ENCODE measurements at places on chromosomes 3 and 15.

DNA sequence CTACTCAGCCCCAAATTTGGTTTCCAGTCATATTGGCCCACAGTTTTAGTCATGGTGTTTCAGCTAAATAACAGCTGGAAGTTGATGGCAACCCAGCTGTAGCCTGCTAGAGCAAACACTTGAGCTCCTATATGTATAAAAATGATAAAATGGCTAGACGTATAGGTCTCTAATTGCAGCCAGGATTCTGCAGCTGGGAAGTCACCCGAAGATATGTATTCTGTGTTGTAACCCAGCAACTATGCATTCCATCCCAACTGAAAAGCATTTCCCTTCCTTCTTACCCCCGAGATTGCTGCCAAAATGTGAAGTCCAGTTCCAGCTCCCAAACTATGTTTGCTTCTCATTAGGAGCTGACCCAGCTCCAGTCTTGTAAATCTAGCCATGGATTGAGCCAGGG is 408.4 kb downstream of the AGBL1 start:
- no peak for DNase-seq

DNA sequence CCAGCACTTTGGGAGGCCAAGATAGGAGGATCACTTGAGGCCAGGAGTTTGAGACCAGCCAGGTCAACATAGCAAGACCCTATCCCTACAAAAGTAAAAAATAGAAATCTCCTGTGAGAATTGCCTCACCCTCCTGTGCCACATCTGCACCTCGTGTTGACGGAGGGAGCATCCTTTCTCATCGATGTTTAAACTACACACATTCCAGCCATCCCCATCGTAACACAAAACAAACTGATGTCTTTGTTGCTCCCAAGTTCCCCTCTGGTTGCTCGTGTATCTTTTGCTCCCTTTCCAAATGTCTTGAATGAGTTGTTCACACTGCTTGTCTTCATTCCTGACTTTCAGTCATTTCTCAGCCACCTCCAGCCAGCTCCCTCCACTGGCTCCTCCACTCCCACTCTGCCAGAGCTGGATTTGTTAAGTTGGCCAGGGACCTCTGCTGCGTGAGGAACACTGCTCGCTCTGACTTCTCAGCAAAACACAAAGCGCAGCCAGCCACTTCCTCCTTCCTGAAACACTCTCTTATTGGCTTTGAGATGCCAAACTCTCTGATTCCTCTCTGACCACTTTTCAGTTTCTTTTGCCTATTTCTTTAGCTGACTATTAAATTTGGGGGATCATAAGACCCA is 53.6 kb upstream of the ATP13A3 start:
- DNase-seq, result no peak

GRCh38 chr3:154780263-154780662 is 299.9 kb upstream of the MME start:
- no peak for DNase-seq

DNA sequence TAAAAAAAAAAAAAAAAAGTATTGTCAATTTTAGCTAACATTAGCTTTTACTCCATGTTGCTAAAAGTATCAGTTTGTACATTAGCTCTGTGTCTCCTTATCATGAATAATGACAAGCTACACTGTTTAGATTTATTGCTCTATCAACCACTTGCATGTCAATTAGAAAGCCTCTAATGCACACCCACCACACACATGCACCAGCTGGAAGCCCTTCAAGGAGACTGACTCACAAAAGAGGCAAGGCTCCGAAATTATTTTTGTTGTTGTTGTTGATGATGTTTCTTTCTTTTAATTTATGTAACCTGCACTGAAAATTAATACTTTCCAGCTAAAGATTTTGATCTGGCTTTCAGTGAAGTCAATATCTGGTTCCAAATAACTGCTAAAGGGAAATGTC is 71.5 kb downstream of the ETFA start:
- DNase-seq, result no peak

DNA sequence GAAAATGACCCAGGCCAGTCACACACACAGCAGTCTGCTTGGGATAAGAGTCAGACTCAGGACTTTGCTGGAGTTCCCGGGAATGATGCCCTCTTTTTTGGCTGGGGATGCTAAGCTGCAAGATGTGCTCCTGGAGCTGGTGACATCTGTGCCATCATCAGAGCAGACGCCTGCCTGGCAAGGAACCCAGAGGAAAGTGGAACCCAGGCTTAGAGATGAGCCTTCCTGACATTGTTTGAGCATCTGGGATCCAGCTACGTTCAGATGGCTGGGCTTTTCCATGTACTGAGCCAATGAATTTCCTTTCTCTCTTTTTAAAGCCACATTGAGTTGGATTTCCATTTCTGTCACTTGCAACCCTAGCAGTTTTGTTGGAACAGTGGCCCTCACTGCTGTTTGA is 53.3 kb downstream of the EBLN2 start:
- no peak for DNase-seq

- DNase-seq, result no peak
These were observed 134.3 kb downstream of the GADL1 start for GRCh38 chr3:30760040-30760695.

DNA sequence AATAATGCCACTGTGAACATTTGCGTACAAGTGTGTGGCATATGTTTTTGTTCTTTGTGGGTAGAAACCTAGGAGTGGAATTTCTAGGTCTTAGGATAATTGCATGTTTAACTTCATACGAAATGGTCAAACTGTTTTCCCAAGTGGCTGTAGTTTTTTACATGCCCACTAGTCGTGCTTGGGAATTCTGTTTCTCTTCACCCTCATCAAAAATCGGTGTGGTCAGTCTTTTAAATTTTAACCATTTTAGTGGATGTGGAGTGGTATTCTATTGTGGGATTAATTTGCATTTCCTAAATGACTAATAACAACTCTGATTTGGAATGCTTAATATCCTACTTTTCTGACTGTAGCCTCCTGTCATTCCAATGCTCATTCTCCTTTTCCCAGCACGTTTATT is 27.6 kb downstream of the ZFAND6 start:
- no peak for DNase-seq

GRCh38 chr3:188926111-188926510 is 245.7 kb upstream of the TPRG1 start:
- DNase-seq, result no peak

GRCh38 chr3:99006686-99007085 is 105.2 kb upstream of the DCBLD2 start:
- no peak for DNase-seq

GRCh38 chr3:107211608-107212007 is 165.6 kb upstream of the CCDC54 start:
- DNase-seq, result no peak

GRCh38 chr3:56862352-56863062 is 60.8 kb upstream of the ARHGEF3 start:
- no peak for DNase-seq

DNA sequence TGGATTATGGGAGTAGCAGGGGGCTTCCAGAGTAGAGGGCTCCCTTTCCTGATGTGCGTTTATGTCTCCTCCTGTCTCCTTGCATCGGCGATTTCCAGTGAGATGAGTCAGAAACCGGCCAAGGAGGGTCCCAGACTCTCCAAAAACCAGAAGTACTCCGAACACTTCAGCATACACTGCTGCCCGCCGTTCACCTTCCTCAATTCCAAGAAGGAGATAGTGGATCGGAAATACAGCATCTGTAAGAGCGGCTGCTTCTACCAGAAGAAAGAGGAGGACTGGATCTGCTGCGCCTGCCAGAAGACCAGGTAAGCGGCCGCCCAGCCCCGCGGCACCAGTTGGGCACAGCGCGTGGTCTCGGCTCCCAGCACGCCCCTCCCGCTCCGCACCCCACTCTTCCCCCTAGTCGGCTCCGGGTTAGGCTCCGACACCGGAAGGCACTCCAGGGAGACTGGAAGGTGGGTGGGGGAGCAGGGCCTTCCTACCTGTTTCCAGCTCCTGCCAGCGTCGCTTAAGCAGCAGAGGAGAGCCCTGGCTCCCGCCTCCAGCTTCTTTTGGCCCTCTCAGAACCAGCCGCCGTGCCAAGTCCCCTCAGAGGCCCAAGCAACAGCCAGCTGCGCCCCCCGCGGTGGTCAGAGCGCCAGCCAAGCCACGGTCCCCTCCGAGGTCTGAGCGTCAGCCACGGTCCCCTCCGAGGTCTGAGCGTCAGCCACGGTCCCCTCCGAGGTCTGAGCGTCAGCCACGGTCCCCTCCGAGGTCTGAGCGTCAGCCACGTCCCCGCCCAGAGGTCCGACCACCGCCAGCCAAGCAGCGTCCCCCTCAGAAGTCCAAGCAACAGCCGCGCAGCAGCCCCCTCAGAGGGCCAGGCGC is 34.7 kb downstream of the MOBP start:
- DNase-seq, result no peak

GRCh38 chr3:172332256-172333041 is 115.8 kb downstream of the GHSR start:
- DNase-seq, result no peak

DNA sequence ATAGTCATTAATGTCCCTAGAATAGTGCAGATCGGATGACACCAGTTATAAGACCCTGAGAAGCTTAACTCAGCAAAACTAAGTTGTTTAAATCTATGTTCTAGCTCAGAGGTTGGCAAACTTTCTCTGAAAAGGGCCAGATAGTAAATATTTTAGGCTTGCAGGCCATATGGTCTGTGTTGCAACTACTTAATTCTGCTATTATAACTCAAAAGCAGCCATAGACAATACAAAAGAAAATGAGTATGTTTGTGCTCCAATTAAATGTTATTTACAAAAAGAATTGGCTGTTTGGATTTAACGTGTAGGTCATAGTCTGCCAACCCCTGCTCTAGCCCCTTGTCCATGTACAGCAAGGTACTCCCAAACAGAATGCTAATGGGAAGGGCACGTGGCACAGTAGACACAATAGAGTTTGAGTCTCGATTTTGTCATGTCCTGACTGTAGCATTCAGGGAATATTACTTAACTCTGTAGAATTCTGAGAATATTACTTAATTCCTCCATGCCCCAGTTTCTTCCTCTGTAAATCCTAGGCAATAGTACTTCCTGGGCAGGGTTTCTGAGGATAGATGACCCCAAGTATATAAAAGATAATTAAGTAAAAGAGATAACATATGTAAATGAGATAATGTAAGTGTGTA is 70.5 kb upstream of the ATP2C1 start:
- DNase-seq, result no peak

DNA sequence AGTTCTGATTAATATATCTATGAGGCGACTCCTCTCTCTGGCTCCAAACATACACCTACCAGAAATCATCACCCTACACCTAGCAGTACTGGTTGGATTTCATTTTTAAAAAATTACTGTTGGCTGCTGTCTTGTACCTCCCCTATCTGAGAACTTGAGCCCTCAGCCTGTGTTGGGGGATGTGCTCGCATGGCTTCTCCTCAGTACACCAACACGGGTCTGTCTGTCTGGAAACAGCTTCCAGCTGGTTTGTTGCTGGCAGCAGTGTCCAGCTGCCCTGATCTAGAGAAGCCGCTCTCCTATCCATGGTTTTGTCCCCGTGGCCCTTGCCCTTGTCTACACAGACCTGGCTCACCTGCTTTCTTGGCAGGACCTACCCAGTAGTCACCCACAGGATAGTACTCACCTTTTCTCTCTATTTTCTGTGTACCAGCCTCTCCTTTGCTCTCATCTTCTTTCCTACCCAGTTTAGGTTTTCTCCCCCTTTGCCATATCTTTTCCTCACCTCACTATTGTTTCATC is 43.2 kb upstream of the NEDD4 start:
- no peak for DNase-seq

DNA sequence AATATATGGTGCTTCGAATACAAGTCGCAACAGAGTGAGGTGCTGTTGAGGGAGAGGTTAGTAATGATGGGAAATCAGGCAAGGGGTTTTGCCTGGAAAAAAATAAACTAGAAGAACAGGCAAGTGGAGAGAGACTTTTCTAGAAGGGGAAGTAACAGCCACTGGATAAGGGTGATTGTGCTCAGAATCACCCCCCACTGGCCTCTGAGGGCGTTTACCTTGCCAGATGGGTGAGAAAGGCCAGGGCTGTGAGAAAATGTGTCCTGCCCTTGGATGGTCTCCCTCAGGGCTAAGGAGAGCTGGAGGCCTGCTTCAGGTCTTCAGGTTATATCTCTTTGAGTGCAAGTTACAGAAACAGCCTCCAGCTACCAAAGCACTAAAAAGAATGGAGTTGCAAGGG is 151.8 kb downstream of the MEX3B start:
- no peak for DNase-seq

- no peak for DNase-seq
These were observed 21.9 kb upstream of the PLSCR2 start for GRCh38 chr3:146491303-146491702.

DNA sequence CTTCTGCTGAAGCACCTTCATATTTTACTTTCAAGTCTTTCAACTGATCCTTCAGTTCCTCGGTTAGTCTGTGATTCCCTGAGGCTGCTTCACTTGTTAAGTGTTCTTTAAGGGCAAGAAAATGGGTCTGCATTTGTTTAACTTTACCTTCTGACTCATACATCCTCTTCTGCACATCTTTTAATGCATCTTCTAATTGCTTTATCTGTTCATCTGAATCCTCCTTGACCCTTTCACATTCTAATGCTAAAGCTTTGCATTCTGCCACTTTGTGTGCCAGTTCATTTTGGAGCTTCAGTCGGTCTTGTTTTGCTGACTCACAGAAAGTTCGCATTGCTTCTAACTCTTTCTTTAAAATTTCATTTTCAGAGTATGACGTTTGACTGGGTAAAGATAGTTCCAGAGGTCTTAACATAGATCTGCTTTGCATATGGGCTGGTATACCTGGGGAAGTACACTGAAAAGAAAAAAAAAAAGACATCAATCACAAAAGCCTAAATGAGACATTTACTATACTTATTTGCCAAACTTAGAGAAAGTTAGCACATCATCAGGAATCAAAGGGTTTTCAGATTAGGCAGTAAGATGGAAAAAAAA is 94.3 kb downstream of the UACA start:
- no peak for DNase-seq

DNA sequence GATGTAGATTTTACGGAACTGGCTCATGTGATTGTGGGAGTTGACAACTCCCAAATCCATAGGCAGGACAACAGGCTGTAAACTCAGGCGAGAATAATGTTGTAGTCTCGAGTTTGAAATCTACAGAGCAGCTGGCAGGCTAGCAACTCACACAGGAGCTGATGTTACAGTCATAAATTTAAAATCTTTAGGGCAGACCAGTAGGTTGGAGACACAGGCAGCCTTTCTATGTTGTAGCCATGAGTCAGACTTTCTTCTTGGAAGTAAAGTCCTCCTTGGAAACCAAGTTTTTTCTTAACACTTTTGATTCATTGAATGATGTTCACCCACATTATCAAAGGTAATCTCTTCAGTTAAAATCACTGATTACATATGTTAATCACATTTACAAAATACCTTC is 89.1 kb upstream of the ALCAM start:
- DNase-seq, result no peak

- DNase-seq, result no peak
These were observed 383.9 kb upstream of the DPH6 start for GRCh38 chr15:35929740-35930444.

- no peak for DNase-seq
These were observed 20.0 kb downstream of the CYFIP1 start for GRCh38 chr15:22960126-22960525.

DNA sequence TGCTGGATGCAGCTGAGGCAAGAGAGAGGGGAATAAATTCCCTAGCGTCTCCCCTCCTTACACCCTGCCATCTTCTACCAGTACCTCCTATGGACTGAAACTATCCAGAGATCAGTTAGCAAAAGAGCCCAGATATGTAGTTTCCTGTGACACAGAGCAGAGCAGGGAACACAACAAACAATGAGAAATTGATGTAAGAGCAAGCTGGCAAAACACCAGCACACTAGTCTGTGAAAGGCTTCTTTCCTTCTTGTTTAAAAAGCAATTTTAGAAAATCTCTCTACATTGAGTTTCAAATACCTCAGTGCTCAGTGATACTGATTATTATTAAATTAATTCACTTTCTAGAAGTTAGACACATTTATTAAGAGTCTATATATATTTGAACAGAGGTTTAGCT is 215.6 kb upstream of the AZI2 start:
- DNase-seq, result no peak

- no peak for DNase-seq
These were observed 36.4 kb downstream of the SSUH2 start for GRCh38 chr3:8608041-8608790.
